Mammary epithelial cell (primary cell): ENCODE measurements at places on chromosomes 16 and 17. TPM values are rescaled to one million over a fixed set of nuclear protein-coding genes. Genes with fewer than 3 reads are reported as not detected.

Gene OR3A2
- polyA plus RNA-seq: not detected

Gene CCL1
- polyA plus RNA-seq: not detected

Gene PER1
- 16.8 TPM for polyA plus RNA-seq

Gene SCGB1C2
- polyA plus RNA-seq: not detected

Gene NPEPPS
- 43.5 TPM for polyA plus RNA-seq

Gene CCL8
- not detected for polyA plus RNA-seq

Gene MT3
- not detected for polyA plus RNA-seq

Gene WSCD1
- not detected for polyA plus RNA-seq

Gene HCRT
- polyA plus RNA-seq: not detected

Gene HSD11B2
- polyA plus RNA-seq: 1.00 TPM

Gene ALOX12
- polyA plus RNA-seq: 0.53 TPM

Gene MAPT
- 0.20 TPM for polyA plus RNA-seq

Gene AANAT
- polyA plus RNA-seq: 0.16 TPM

Gene TEKT5
- polyA plus RNA-seq: not detected

Gene SLC6A4
- polyA plus RNA-seq: not detected

Gene PDE6G
- not detected for polyA plus RNA-seq

Gene HOXB8
- not detected for polyA plus RNA-seq

Gene SLC38A8
- not detected for polyA plus RNA-seq

Gene SLC26A11
- polyA plus RNA-seq: 1.5 TPM

Gene APOBR
- 0.02 TPM for polyA plus RNA-seq

Gene ABCA3
- 0.40 TPM for polyA plus RNA-seq

Gene BOLA2
- polyA plus RNA-seq: 15.4 TPM

Gene TRAPPC2L
- polyA plus RNA-seq: 75.3 TPM

Gene MYOCD
- not detected for polyA plus RNA-seq

Gene OMG
- polyA plus RNA-seq: not detected

Gene GUCY2D
- polyA plus RNA-seq: 0.01 TPM

Gene MT1M
- not detected for polyA plus RNA-seq

Gene SHCBP1
- 19.6 TPM for polyA plus RNA-seq

Gene OR2C1
- 0.16 TPM for polyA plus RNA-seq

Gene PPM1D
- polyA plus RNA-seq: 4.6 TPM

Gene ARL5C
- not detected for polyA plus RNA-seq

Gene RSKR
- 3.4 TPM for polyA plus RNA-seq

Gene TMED6
- polyA plus RNA-seq: not detected

Gene C17orf113
- polyA plus RNA-seq: 0.24 TPM

Gene PITPNM3
- 8.2 TPM for polyA plus RNA-seq

Gene NEUROD2
- polyA plus RNA-seq: not detected

Gene SOX8
- not detected for polyA plus RNA-seq

Gene TEX14
- 0.03 TPM for polyA plus RNA-seq

Gene DRC3
- polyA plus RNA-seq: 0.67 TPM

Gene SYT17
- polyA plus RNA-seq: 0.12 TPM

Gene TCF25
- polyA plus RNA-seq: 102 TPM

Gene SPEM2
- polyA plus RNA-seq: not detected

Gene HSD17B1
- 5.8 TPM for polyA plus RNA-seq

Gene CRYM
- 0.34 TPM for polyA plus RNA-seq

Gene AKAP10
- polyA plus RNA-seq: 13.2 TPM
